ENCODE measurements at places on chromosomes 1 and 21. TPM values are rescaled to one million over a fixed set of nuclear protein-coding genes. Genes with fewer than 3 reads are reported as not detected.

Gene CRYZ
- 31.4 TPM for total RNA-seq

Gene SPRR2A
- not detected for total RNA-seq

Gene INSRR
- total RNA-seq: not detected

Gene FAM167B
- total RNA-seq: 2.1 TPM

Gene NUF2
- 1.2 TPM for total RNA-seq

Gene RBM11
- not detected for total RNA-seq

Gene PLEKHA6
- 5.1 TPM for total RNA-seq

Gene CSF3R
- not detected for total RNA-seq

Gene CHIT1
- not detected for total RNA-seq

Gene SHISAL2A
- not detected for total RNA-seq

Gene KLHDC9
- total RNA-seq: 1.8 TPM

Gene HSD3B2
- not detected for total RNA-seq

Gene SLAMF7
- not detected for total RNA-seq

Gene TNFRSF8
- total RNA-seq: 0.09 TPM
